Activated CD4-positive, CD25-positive, alpha-beta regulatory T cell treated with anti-CD3 and anti-CD28 coated beads, Interleukin-2, amount 50 U/mL, for 24 hours (primary cell): ENCODE measurements at places on chromosomes 6 and 20.

- ATAC-seq: no peak
Measured at GRCh38 chr6:87257565-87257964, 64.8 kb upstream of the SMIM8 start.

DNA sequence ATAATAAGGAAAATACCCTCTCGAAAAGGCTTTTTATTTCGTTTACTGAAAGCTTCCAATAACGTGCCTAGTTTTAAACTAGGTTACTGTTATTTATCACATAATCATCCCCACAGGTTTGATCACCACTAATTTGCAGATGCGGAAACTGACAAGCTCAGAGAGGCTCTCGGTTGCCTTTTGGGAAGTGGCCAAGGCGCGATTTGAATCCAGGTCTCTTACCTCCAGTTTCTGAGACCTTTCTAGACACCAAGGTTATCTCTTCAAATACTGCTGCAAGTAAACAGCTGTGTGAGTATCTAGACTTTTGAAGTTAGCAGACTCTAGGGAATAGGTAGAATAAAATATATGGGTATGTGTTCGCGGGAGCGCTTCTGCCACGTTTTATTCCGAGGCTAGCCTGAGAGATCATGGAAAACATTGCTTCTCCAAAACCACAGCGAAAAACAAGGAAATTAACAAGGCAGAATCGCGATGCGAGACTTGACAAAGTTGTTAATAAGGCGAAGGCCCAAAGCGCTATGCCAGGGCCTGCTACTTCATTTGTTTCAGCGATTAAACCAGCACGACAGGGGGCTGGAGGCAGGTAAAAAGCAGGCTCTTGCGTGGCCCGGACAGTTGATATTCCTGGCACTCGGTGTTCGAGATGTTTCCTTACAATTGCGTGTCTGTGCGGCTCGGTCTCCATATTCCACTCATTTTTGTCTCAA, 1.8 kb upstream of the JARID2 start:
- ATAC-seq: no peak

DNA sequence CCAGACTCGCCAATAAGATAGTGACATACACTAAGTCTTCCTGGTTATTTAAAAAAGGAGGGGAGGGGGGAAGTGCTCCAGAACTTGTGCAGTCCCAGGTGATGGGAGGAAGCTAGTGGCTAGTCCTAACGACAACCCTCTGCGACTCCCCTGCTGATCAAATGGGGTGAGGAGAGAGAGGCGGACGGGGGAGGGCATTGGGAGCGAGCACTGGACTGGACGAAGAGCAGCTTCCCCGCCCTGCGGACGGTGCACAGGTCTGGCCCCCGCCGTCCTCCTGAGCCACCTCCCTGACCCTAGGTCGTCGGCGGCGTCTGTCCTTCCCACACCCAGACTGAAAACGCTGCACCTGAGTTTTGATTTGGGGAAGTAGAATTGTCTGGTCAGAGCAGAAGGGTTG, 2.2 kb upstream of the OLIG3 start:
- ATAC-seq: no peak

- ATAC-seq: no peak
Measured at GRCh38 chr6:21337263-21337662, 256.3 kb upstream of the SOX4 start.

GRCh38 chr6:111301946-111302345, 181.1 kb downstream of the REV3L start:
- peak; percentile 49 for ATAC-seq

GRCh38 chr6:141539617-141540016, 593.1 kb upstream of the GJE1 start:
- no peak for ATAC-seq

DNA sequence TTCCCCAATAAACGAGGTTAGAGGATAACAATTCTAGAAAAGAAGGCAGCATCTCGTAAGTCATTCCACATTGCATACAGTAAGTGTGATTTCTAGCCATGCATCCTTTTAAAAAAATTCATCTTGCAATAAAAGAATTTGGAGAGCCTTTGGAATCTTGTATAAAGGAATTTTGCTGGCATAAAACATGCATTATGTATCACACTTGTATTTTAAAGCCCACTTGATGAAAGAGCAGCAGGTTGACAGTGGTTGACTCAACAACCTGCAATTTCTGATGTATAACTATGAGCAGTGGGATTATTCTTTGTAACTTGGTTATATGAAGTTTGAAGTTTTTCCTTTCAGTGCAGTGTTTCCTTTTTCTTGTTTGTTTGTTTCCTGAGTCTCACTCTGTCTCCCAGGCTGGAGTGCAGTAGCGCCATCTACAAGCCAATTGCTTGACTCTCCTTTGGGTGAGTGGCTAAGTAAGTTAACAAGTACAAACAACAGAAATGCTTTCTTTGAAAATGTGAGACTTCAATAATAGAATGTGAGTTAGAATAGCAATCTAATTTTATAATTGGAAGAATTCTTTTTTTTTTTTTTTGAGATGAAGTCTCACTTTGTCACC, 39.9 kb downstream of the JARID2 start:
- ATAC-seq: no peak

- no peak for ATAC-seq
Measured at GRCh38 chr6:170260686-170261085, 30.2 kb downstream of the DLL1 start.

GRCh38 chr20:38209736-38210405, 44.8 kb upstream of the TGM2 start:
- ATAC-seq: no peak
